Panc1 (cell line): ENCODE measurements at places on chromosomes 12 and 14.

DNA sequence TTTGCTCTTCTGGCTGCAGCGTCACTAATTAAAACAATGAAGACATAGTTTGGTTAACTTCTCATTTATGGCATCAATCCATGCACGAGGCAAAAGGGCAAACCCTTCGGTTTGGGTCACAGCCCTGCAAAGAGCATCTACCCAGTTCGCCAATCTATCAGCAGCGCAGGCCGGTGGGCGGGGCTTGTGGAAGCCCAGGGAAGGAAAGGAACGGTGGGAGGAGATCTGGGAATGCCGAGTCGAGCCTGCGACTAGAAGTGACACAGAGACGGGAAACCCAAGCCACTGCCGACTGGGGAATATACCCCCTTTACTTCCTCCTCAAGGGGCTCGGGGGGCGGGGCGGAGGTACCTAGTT is 466 bp downstream of the KICS2 start:
- H3K4me3 ChIP-seq = peak overlapping the region; percentile 82
- DNase-seq = peak; percentile 52
- H3K4me1 ChIP-seq = peaks cover 30% of the 10 kb centered on the region

DNA sequence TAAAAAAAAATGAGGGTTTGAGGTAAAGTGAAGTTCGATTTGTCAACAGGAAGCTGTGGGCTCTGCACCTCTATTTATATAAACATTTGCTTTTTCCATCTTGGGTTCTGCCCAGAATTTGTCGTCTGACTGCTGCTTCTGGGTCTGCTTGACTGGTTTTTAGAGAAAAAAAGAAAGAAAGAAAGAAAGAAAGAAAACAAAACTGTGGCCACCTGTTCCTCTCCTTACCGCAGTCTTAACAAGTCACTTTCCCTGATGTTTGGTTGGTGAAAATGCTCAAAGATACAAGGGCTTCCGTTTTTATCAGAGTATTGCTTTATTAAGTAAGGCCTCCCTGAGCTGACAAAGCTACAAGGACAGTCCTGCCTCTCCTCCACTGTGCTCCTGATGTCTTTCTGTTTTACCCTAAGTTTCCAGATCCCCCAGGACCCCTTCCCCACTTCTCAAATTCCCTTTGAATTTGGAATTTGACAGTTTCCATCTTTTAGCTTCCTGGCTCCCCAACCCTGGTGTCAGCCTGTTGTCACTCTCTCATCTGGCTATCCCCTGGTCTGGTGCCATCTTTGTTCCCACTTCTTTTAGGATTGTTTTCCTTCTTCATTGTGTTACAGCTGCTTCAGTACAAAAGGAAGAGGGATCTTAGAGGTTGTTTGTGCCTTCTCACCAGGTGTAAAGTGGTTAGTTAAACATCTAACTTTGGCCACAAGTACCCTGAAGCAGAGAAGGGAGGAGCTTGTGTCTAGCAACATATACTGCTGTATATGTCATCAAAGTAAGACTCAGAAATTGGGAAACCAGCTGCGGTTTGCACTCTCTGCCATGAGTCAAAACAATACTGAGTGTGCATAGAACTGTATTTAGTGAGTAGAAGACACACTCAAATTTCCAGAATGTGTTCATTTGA is 18.0 kb downstream of the MFAP5 start:
- no peaks in the 10 kb centered on the region for H3K36me3 ChIP-seq
- no peak overlapping the region for H3K27ac ChIP-seq
- no peaks in the 10 kb centered on the region for H3K27me3 ChIP-seq
- H3K4me1 ChIP-seq = no peaks in the 10 kb centered on the region

DNA sequence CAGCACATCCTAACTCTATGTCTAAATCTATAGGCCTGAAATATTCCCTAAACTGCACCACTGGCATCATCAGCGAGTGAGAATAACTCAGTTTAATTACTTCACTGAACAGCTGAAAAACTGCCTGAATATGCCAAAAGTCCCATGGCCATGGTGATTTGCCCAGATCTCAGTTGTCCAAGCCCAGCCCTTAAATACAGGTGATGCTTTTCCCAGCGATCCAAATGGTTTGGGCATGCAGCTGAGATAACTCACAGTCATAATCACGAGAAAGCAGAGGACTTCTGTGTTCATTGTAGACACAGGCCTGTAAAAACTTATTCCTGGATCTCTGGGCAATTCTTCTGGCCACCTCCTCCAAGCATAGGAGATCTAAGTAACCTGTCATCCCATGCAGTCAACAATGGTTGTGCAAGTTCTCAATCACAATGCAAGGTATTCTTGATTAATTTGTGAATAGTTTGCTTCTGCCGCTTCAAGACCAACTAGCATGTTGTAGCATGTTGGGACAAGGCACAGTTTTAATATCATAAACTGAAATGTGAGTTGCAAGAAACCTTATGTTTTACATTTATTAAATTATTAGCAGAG is 40.5 kb downstream of the DUSP6 start:
- H3K27ac ChIP-seq = no peak overlapping the region
- H3K36me3 ChIP-seq = no peaks in the 10 kb centered on the region
- no peak overlapping the region for H3K4me3 ChIP-seq
- peaks cover under 1% of the 10 kb centered on the region; the same call in 1 of the 2 replicates for H3K4me1 ChIP-seq
- no peaks in the 10 kb centered on the region for H3K27me3 ChIP-seq

GRCh38 chr14:58280954-58281787 is 17.2 kb upstream of the ARID4A start:
- H3K4me1 ChIP-seq = no peaks in the 10 kb centered on the region
- H3K4me3 ChIP-seq = no peak overlapping the region
- no peaks in the 10 kb centered on the region for H3K27me3 ChIP-seq
- peaks cover 16% of the 10 kb centered on the region; the same call in 1 of the 2 replicates for H3K36me3 ChIP-seq

DNA sequence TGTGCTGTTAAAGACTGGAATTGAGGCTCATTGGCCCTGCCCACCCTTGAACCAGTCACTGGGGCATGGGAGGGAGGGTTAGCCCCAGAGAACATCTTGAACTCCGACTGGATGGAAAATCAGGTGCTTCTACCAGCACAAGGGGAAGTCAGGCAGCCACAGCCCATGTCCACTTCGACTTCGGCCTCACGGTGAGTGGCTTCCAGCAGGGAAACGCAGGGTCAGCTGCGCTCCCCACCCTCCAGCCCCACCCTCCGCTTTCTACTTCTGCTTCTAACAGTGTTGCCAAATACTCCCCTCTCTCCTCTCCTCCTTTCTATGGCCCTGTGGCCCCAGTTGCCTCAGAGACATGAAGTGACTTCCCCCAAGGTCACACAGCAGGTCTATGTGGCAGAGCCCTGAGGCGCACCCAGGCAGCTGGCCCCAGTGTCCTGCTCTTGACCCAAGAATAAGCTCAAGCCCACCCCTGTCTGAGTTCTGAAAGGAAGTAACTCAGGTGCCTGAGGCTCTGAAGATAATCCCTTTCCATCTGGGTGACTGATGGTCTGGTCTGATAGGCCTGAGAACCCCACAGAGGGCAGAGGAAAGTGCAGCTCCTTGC is 11.9 kb upstream of the SH2B3 start:
- no peaks in the 10 kb centered on the region for H3K36me3 ChIP-seq
- H3K4me3 ChIP-seq = no peak overlapping the region
- H3K27ac ChIP-seq = no peak overlapping the region
- no peak for DNase-seq

GRCh38 chr14:89308232-89308959 is 108.6 kb downstream of the FOXN3 start:
- H3K4me1 ChIP-seq = no peaks in the 10 kb centered on the region
- H3K27me3 ChIP-seq = no peaks in the 10 kb centered on the region
- H3K36me3 ChIP-seq = no peaks in the 10 kb centered on the region

GRCh38 chr12:62466018-62466593 is 520 bp upstream of the MON2 start:
- no peaks in the 10 kb centered on the region; the same call in 1 of the 2 replicates for H3K36me3 ChIP-seq
- H3K4me1 ChIP-seq = peaks cover 7% of the 10 kb centered on the region; the same call in 1 of the 2 replicates
- H3K27me3 ChIP-seq = no peaks in the 10 kb centered on the region
- peak overlapping the region; percentile 98 for H3K4me3 ChIP-seq
